ENCODE measurements at places on chromosomes 1 and 21. TPM values are rescaled to one million over a fixed set of nuclear protein-coding genes. Genes with fewer than 3 reads are reported as not detected.

GJC2 gene
- 0.69 TPM for total RNA-seq

ALPL gene
- total RNA-seq = 11.1 TPM

PROX1 gene
- 0.17 TPM for total RNA-seq

NBPF4 gene
- total RNA-seq = not detected

HOOK1 gene
- total RNA-seq = 45.2 TPM

KRTAP7-1 gene
- not detected for total RNA-seq

IQCC gene
- total RNA-seq = 0.87 TPM

Measured in renal cortical epithelial cell (primary cell).